ENCODE measurements at places on chromosomes 3 and 15. TPM values are rescaled to one million over a fixed set of nuclear protein-coding genes. Genes with fewer than 3 reads are reported as not detected.

GRCh38 chr15:96625256-96625655 is 294.8 kb downstream of the NR2F2 start:
- H3K27me3 ChIP-seq: no peaks in the 10 kb centered on the region
- no peak for DNase-seq
- H3K27ac ChIP-seq: no peak overlapping the region
- H3K4me1 ChIP-seq: no peaks in the 10 kb centered on the region
- no peak overlapping the region for H3K4me3 ChIP-seq

ACAP2 gene
- total RNA-seq: 46.0 TPM

DNA sequence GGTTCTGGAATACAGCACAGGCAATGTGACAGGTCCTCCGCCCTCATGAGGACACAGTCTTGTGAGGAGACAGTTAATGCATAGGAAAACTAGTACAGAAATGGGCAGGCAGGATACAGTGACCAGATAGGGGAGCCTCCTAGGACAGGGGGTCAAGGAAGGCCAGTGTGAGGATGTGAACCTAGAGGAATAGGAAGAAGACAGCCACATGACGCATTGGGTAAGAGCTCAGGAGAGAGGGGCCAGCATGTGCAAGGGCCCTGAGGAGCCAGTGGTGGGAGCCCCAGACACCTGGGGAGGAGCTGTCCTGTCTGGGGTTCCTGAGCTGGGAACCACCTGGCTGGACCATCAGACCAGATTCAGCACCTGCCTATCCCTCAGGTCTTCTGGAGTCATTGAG is 15.6 kb downstream of the IRAK2 start:
- H3K36me3 ChIP-seq: no peaks in the 10 kb centered on the region
- H3K27ac ChIP-seq: no peak overlapping the region
- H3K4me1 ChIP-seq: no peaks in the 10 kb centered on the region
- H3K27me3 ChIP-seq: no peaks in the 10 kb centered on the region

DNA sequence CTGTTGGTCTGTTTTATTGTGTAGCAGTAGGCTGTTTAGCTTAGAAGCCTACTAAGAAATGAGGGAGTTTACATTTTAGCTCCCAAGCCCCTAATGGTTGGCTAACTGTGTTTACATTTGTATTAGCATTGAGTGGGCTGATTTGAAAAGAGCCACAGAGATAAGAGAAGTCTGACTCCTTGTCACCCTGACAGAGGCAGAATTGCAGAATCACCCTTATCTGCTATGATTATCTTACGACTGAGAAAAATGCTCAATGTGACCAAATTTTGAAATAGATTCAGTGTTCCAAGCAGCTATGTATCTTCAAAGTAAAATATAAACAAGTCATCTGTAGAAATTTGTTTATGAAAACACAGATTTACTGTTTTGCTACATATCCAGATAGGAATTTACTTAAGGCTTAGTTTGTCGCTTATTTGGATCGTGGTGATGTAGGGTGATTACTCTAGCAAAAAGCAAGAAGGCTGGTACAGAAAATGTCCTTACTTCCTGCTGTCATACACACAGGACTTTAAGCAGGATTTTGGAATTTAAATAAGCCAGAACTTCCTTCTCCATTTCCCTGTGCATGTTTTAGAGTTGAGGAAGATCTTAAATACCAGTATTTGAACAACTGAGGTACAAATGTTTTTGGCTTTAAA is 19.0 kb downstream of the SEMA6D start:
- no peaks in the 10 kb centered on the region for H3K36me3 ChIP-seq
- no peaks in the 10 kb centered on the region for H3K4me1 ChIP-seq
- H3K4me3 ChIP-seq: no peak overlapping the region
- no peak overlapping the region for H3K27ac ChIP-seq

CORO2B gene
- total RNA-seq: 6.2 TPM

NUP210 gene
- total RNA-seq: 0.36 TPM

PLA2G4E gene
- total RNA-seq: not detected

DNA sequence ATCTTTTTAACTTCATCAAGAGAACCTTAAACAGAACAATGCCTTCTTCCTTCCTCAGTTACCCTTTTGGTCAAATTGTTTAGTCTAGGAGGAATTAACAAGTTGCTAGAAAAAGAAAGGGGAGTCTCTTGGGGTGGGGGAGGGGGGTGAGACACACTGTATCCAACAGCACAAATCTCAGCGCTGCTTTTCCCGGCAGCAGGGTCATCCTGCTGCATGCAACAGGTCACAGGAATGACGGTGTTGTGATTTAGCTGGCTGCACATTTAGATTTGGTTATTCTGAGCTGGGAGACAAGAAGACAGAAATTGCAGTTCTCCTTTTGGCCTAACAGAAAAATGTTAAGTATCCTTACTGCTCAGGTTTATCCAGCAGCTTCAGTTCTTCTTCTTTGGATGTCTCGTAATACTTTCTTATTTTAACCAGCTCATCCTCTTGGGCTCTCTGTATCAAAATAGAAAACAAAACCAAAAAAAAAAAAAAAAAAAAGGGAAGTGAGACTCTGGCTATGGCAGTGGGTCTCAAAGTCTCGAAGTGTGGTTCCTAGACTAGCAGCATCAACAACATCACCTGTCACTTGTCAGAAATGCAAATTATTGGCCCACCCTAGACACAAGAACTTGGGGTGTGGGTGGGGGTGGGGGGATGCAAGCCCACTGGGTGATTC is 190.5 kb downstream of the GREM1 start:
- H3K4me1 ChIP-seq: peaks cover 13% of the 10 kb centered on the region
- H3K36me3 ChIP-seq: no peaks in the 10 kb centered on the region
- peak; percentile 43 for DNase-seq
- H3K27me3 ChIP-seq: no peaks in the 10 kb centered on the region

CXCR6 gene
- total RNA-seq: not detected

P3H2 gene
- total RNA-seq: 46.9 TPM

DNA sequence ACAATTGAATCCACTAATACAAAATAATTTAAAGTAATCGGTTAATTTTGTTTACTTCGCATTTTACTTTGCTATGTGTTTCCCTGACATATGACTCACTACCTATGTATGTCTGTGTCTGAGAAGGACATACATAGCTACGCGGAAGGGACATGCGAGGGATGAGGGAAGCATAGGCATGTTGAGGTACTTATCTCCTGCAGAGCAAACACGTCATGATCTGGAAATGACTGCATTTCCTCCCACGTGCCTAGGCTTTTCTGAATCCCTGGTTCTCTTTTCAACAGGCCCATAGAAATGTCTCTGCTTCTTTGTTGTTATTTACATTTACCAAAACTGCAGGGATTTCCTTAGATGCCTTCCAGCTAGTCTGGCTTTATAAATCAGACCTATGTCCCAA is 27.5 kb downstream of the ALCAM start:
- H3K27ac ChIP-seq: peak overlapping the region; percentile 54
- H3K36me3 ChIP-seq: peaks cover 4% of the 10 kb centered on the region
- no peaks in the 10 kb centered on the region for H3K27me3 ChIP-seq

SYNPR gene
- total RNA-seq: not detected

- peaks cover 10% of the 10 kb centered on the region for H3K36me3 ChIP-seq
- H3K4me3 ChIP-seq: no peak overlapping the region
- no peaks in the 10 kb centered on the region for H3K27me3 ChIP-seq
Observed at GRCh38 chr3:149152420-149152819, 23.0 kb downstream of the HPS3 start.

GRCh38 chr3:149717391-149718056 is 34.8 kb downstream of the COMMD2 start:
- no peaks in the 10 kb centered on the region for H3K27me3 ChIP-seq
- no peak overlapping the region for H3K4me3 ChIP-seq
- H3K4me1 ChIP-seq: no peaks in the 10 kb centered on the region
- no peaks in the 10 kb centered on the region for H3K36me3 ChIP-seq
- peak; percentile 59 for DNase-seq
- no peak overlapping the region for H3K27ac ChIP-seq

- H3K4me3 ChIP-seq: no peak overlapping the region
- H3K36me3 ChIP-seq: no peaks in the 10 kb centered on the region
- H3K27ac ChIP-seq: no peak overlapping the region
- no peak for DNase-seq
Observed at GRCh38 chr3:122014741-122015140, 7.3 kb downstream of the ILDR1 start.

DNA sequence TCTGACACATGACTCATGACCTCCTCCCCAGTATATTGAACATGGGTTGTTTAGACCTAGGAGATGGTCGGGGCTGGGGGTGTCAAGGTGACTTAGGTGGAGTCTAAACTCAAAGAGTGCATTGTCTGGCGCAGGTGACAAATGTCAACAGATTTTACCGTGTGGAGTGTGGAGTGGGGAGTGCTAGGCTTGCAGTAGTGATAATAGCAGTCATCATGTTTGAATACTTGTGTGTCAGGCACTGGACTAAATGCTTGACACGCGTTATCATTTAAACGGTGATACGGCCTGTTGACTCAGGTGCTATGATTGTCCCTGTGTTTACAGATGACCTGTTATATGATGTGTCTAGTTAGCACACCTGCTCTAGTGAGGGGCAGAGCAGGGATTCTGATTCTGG is 30.8 kb downstream of the MUC20 start:
- H3K27me3 ChIP-seq: peaks cover 7% of the 10 kb centered on the region
- no peak for DNase-seq
- no peaks in the 10 kb centered on the region for H3K36me3 ChIP-seq
- no peak overlapping the region for H3K27ac ChIP-seq

DNA sequence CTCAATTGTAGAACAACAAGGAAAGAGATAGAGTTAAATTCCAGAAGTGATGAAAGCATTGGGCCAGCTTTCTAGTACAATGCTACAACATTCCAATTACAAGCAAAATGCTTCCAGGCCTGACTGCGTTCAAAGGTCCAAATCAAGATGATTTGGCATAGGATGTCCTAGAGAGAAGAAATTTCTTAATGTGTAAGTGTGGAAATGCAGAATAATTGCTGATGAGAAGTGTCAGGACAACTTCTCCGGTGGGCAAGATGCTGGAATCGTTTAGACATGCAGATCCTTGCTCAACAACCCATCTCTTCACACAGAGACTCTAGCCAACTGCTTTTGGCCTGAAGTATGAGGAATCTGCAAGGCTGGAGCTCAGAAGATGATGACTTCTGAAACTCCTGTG is 71.1 kb upstream of the PDZRN3 start:
- H3K27me3 ChIP-seq: no peaks in the 10 kb centered on the region
- no peak overlapping the region for H3K4me3 ChIP-seq
- no peaks in the 10 kb centered on the region for H3K4me1 ChIP-seq

- no peak overlapping the region for H3K27ac ChIP-seq
- H3K36me3 ChIP-seq: no peaks in the 10 kb centered on the region
- H3K27me3 ChIP-seq: no peaks in the 10 kb centered on the region
Observed at GRCh38 chr3:140055092-140055791, 120.3 kb downstream of the CLSTN2 start.

DNA sequence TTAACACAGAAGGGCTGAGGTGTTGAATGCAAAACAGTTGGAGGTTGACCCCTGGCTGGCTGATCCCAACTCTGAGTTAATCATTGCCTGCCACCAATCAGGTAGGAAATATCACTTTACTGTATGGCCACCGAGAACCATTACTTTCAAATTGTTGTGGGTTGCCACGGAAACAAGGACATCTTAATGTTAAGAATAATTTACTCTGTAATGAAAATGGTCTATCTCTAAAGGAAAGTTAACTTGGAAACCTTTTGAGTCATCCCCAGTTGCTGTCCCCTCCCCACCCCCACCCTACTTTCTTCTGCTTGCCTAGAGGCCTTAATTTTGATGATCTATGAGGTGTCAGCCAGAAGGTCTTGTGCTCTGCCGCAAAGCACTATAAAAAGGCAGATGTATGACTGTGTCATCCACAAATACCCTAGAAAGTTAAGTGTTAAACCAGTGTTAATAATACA is 78.7 kb upstream of the SNRK start:
- no peaks in the 10 kb centered on the region for H3K27me3 ChIP-seq
- no peaks in the 10 kb centered on the region for H3K4me1 ChIP-seq
- no peaks in the 10 kb centered on the region for H3K36me3 ChIP-seq
- DNase-seq: no peak
- H3K27ac ChIP-seq: no peak overlapping the region

- H3K36me3 ChIP-seq: no peaks in the 10 kb centered on the region
- H3K27me3 ChIP-seq: no peaks in the 10 kb centered on the region
- no peak overlapping the region for H3K27ac ChIP-seq
- peak; percentile 46 for DNase-seq
- H3K4me3 ChIP-seq: no peak overlapping the region
- H3K4me1 ChIP-seq: no peaks in the 10 kb centered on the region
Observed at GRCh38 chr15:73305331-73306211, 63.2 kb downstream of the HCN4 start.

DNA sequence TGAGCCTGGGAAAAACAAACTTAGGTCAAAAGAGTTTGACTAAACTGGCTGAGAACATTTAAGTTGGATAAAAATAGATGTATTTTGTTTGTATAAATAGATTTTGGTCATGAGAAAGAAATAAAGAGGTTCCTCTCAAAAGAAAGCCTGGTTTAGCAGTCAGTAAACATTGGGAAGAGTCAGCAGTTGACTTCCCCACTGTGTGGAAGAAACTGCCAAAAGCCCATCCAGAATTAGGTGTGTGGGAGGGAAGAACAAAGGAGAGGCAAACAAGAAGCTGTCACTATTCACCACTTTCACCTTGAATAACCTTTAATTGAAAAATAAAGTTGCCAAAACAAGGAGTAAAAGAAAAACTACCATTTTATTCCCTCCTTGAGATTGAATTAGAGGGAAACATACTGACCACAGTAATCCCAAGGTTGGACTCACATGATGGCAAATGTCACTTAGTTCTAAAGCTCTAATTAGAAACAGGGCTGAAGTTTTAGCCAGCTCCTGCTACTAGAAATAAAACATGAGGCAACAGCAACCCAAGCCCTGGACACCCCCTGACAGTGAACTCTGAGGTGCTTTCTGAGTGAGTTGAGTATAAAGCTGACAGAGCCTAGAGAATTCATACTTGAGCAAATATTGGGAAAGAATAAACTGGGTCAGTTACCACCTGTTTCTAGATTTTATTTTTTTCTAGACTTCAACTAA is 139.3 kb downstream of the SERPINI1 start:
- no peaks in the 10 kb centered on the region for H3K36me3 ChIP-seq
- DNase-seq: peak; percentile 15
- H3K4me3 ChIP-seq: no peak overlapping the region
- no peaks in the 10 kb centered on the region for H3K27me3 ChIP-seq

DNA sequence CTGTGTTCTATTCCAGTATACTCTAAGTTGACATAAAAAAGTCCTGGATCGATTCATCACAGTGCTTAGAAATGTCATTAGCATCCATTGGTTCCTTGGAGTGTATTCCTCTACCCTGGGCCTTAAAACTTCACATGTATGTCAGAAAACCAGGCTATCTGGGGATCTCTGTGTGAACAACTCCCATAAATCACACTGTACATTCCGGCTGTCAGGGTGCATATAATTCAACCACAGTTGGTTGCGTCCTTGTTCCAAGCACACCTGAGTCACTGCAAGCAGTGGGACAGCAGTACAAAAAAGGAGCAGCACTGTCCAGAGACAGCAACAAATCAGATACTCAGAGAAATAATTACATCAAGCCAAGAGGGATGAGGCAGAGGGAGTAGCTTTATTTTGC is 52.4 kb downstream of the PDZRN3 start:
- no peaks in the 10 kb centered on the region for H3K27me3 ChIP-seq
- H3K4me3 ChIP-seq: no peak overlapping the region
- DNase-seq: peak; percentile 44
- no peaks in the 10 kb centered on the region for H3K36me3 ChIP-seq
- no peak overlapping the region for H3K27ac ChIP-seq

Measured in astrocyte (in vitro differentiated cells and primary cell).